OCI-LY7 (cell line): ENCODE measurements at places on chromosomes 16 and 17.
A peak's percentile ranks its signal among the peaks of the same experiment; 100 is the strongest.

DNA sequence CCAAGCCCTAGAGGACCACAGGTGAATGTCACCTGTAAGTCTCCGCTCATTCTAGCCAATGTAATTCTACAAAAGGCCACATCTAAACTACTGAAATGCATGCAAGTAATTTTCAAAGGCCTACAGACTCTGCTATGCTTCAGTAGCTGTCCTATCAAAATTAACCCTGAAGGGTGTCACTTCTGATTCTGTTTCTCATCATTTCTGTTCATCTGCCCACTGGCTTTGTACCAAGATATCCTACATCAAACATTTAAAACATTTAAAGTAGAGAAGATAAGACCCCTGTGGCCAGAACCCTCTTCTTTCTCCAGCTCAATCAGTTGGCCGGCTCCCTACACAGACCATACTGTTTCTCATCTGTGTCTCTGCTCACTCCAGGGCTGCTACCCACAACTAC lies 21.5 kb downstream of the PHF12 start:
- DNase-seq = no peak

- peak; percentile 91 for DNase-seq
Observed at GRCh38 chr16:11689031-11689840, 21.0 kb downstream of the SNN start.

- no peak for DNase-seq
Observed at GRCh38 chr17:5661491-5662125, 77.3 kb upstream of the NLRP1 start.

- DNase-seq = no peak
Observed at GRCh38 chr17:73317513-73318426, 6.0 kb upstream of the CDC42EP4 start.

DNA sequence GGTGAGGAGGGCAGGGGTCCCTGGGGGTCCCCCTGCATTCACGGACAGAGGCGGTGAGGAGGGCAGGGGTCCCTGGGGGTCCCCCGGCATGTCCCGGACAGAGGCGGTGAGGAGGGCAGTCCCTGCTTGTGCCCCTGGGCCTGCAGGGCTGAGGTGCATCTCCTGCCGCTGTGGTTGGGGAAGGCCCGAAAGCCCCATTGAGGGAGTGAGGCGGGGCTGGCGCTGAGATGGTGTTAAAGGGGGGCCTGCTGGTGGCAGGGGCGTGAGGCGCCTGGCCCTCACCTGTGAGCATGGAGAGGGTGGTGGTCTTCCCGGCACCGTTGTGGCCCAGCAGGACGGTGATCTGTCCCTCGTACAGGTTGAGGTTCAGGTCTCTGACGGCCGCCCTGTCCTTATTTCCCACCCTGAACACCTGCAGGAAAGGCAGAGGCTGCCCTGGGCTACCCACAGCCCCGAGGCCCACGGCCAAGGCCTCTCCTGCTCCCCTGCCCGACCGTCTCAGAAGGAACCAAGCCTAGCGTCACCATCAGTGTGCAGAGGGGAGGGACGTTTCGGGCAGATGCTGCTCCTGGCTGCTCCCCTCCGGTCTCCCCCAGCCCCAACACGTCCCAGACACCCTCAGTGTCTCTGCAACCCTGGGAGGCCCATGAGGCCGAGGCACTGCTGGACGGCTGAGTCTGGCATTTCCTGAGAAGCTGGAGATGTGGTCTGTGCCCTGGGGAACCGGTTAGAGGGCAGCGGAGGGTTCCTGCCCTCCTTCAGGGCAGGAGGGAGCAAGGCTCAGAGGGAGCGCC lies 31.4 kb upstream of the RNPS1 start:
- no peak for DNase-seq

- DNase-seq = no peak
Observed at GRCh38 chr17:51888816-51889215, 269.7 kb downstream of the CA10 start.

DNA sequence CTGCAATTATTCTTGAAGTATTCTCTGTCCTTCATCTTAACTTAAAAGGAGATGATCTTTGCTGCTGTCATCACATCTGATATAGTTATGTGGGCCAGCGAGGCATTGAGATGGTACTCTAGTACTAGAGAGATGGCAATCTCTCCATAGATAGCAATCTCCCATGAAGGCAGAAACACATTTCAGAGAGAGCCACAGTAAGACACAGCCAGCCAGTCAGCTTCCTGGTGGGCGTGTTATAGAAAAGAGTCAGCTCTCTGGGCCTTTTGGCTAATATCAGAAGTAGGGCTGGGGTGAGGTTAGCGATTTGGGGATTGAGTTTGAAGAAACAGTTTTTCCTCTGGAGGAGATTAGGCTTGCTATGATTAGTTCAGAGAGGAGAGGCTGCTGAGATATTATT lies 22.6 kb upstream of the EFCAB13 start:
- DNase-seq = no peak

- no peak for DNase-seq
Observed at GRCh38 chr16:70703041-70703834, 17.4 kb upstream of the MTSS2 start.

GRCh38 chr16:23181506-23181905 lies 1.0 kb upstream of the SCNN1G start:
- no peak for DNase-seq

DNA sequence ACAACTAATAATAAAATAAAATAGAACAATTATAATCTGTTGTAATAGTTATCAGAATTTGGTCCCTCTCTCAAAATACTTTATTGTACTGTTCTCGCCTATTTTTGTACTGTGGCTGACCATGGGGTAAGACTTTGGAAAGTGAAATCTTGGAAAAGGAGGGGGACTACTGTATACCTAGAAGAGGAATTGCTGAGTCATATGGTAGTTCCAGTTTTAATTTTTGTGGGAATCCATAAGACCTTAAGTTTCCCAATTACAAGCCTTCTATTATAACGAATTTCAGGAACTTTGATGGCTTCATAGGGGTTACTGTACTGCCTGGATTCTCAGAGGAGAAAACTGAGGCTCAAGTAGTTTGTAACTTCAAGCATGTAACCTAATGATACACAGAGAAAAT lies 35.5 kb downstream of the TNRC6A start:
- no peak for DNase-seq

GRCh38 chr17:79446399-79447009 lies 164.3 kb downstream of the RBFOX3 start:
- DNase-seq = no peak
